ENCODE measurements at places on chromosomes 13 and 19.
A peak's percentile ranks its signal among the peaks of the same experiment; 100 is the strongest.

GRCh38 chr13:50999641-51000040 lies 90.0 kb downstream of the RNASEH2B start:
- no peak for DNase-seq

GRCh38 chr13:48070942-48071341 lies 24.0 kb downstream of the MED4 start:
- DNase-seq = no peak

DNA sequence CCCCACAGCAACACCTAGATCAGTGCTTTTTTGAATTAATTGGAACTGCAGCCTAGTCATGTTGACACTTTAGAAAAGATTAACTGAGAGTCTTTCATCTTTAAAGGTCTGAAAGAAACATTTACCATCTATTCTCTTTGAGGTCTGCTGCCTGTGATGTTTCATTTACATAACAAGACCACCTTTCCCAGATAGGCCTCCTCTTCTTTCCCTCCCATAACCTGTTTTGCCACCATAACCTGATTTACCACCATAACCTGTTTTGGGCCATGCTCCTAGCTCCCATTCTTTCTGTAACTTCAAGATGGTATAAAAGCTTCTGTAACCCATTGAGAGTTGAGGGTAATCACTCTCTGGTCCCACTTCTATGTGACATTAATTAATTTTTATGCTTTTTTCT lies 320.8 kb downstream of the PCDH20 start:
- DNase-seq = no peak

DNA sequence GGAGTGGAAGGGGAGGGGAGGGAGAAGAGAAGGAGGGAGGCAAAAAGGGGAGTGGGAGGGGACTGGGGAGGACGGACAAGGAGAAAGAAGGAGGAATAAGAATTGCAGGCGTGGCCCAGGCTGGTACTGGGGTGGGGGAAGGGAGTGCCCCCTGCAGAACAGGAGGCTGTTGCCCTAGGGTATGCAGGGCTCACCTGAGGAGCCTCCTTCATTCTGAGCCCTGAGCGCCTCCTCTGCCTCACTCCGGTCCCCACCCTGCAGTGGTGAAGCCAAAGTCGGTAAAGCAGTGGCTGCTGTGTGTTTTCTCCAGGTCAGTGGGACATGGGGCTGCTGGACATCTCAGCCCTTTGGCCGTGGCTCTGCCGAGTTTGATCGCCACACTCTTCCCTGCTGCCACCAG lies 9.1 kb upstream of the CDC16 start:
- DNase-seq = no peak

DNA sequence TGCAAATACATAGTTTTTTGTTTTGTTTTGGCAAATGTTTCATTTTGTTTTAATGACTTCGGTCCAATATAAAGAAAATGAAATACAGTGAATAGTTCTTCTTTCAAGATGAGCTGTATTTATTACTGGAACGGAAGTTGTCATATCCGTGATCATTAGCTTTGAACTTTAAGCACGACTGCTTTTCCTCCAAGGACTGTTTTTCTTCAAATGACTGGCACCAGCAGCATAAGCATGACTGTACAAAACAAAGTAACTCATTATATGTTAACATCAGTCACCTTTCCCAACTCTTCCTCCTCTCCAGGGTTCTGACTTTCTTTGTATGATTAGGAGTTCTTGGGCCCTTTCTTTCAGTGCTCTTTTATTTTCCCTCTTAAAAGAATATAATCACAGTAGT lies 20.5 kb downstream of the EDNRB start:
- no peak for DNase-seq

- DNase-seq = no peak
Observed at GRCh38 chr13:112446347-112446861, 70.2 kb downstream of the SPACA7 start.

DNA sequence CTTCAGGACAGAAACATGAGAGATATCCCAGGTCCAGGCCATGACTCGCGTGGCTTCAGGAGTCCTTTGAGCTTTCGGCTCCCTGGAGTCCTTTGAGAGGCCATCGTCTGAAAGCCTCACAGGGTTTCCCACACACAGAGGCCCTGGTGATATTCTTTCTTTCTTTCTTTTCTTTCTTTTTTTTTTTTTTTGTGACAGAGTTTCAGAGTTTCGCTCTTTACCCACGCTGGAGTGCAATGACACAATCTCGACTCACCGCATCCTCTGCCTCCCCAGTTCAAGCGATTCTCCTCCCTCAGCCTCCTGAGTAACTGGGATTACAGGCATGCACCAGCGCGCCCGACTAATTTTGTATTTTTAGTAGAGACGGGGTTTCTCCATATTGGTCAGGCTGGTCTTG lies 5.5 kb downstream of the SIN3B start:
- peak; percentile 39 for DNase-seq

GRCh38 chr19:1911098-1911497 lies 5.9 kb downstream of the ADAT3 start:
- no peak for DNase-seq

DNA sequence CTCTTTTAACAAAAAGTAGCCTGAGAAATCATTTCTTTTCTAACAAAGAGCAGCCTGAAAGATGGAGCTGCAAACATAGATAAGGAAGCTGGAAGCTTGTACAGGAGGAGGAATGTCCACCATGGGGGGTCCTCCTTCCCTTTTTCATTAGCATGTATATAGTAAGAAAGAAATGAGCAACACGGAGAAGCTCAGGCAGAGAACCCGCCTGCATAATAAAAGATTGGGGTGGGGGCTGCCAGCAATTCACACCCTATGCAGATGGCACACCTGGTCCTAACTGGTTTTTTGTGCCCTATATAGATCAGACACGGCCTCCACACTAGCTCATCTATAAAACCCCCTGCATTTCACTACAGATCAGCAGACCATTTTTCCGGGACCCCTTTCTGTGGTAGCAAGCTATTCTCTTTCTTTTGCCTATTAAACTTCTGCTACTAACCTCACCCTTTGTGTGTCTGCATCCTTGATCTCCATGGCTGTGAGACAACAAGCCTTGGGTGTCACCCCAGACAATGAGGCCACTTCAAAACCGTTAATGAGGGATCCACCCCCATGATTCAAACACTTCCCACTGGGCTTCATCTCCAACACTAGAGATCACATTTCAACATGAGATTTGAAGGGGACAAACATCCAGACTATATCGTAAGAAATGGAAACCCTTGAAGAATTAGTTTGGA lies 167.5 kb upstream of the FREM2 start:
- no peak for DNase-seq

GRCh38 chr13:94515911-94516310 lies 36.4 kb upstream of the DCT start:
- DNase-seq = no peak

GRCh38 chr19:18613589-18614234 lies 1.0 kb downstream of the TMEM59L start:
- DNase-seq = no peak
